ENCODE measurements at places on chromosomes 3 and 15.
A peak's percentile ranks its signal among the peaks of the same experiment; 100 is the strongest.

GRCh38 chr3:16520970-16521881 lies 7.7 kb upstream of the RFTN1 start:
- DNase-seq: no peak

DNA sequence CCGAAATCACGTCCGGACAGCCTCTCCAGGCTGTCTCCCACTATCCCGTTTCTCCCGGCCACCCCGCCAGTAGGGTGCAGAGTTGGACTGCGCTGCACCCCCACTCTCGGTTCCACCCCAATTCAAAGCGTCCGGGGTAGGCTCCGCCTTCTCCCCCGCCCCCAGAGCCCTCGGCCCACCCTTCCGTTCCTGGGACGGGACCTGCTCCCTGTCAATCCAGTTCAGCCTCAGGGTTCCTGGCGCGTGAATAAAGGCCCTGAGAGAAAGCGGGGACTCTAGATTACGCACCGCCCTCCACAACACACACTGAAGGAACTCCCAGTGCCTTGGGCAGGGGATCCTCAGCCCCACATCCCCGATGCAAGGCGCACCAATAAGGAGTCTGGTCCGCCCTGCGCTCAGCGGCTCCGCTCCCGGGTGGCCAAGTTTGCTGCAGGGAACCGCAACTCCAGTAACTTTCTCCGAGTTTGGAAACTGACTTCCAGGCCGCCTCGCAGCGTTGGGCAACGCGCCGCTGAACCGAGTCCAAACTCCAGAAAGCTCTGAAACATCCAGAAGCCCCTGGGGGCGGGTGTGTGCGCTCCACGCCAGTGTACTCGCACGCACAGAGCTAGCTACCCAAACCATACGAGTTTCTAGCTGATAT lies 1.9 kb downstream of the ADAMTS9 start:
- DNase-seq: peak; percentile 89

DNA sequence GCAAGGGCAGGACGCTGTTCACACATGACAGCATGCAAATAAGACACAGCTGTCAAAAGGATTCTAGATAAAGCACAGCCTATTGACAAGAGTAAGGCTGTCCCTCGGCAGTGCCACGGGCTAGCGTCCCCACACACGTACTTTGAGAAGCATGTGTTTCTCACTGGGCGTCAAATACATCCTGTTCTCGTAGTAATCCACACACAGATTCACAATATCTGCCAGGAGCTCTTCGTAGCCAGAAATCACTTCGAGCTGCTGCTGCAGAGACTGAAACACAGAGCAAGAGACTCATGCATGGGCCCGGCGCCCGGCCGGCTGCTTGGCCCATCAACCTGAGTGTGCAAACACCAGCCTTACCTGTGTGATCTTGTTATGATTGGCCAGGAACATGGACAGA lies 41.1 kb downstream of the CYFIP1 start:
- DNase-seq: no peak

DNA sequence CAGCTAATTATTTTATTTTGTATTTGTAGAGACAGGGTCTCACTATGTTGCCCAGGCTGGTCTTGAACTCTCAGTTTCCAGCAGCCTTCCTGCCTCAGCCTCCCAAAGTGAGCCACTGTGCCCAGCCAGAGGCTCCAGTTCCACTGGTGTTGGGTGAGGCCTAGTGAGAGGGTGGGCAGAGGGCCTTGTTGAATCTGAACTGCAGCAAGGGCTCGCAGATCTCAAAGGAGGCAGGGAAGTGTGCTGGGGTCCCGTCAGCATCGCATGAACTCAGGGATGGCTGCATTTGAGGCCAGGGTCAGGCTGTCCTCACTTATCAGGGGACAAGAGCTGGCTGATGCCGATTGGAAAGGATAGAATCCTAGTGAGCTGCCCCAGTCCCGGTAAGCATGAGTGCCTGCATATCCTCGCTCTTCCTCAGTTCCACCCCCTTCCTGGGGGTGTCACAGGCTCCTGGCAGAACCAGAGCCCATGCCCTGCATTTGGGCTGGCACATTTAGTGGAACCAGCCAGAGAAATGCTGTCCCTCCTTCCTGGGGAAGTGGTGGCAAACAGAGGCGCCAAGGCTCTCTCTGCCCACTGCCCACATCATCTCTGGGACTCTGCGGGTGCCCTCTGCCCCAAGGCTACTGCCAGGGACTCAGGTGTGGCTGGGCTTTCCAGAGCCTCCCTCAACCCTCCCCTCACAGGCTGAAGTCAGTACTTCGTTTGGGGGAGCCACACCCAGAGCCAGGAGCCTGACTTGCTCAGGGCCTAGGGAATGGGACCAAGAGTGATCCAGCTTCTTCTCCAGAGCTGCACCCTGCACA lies 24.1 kb downstream of the ALS2CL start:
- no peak for DNase-seq

- DNase-seq: no peak
Observed at GRCh38 chr3:70981231-70981880, 602.2 kb downstream of the FOXP1 start.

DNA sequence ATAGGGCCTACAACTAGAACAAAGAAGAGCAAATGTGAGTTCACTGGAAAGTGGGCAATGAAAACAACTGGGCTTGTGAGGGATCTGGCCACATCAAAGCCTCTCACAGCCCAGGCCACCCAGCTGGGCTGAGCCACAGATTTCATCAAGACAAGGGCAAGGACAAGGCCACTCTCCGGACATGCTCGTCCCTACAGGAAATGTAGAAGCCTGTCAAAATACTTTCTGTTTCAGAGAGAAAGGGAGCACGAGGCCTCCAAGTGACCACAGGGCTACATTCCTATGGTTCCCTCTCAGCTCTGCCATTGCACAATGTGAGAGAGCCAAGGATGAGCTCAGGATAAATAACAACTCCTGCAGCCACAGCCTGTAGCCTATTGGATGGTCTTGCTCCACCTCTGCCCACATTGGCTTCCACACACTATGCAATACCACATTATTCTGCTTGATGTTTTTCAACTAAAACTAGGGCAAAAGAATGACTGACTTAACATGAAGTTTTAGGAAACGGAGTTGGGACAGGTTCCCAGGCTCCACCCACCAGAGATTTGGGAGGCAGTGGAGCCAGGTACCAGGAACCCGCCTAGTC lies 12.1 kb downstream of the TBC1D2B start:
- peak; percentile 96 for DNase-seq

GRCh38 chr15:67145710-67146109 lies 80.3 kb downstream of the SMAD3 start:
- no peak for DNase-seq

GRCh38 chr3:25365636-25366035 lies 62.4 kb upstream of the RARB start:
- DNase-seq: no peak

DNA sequence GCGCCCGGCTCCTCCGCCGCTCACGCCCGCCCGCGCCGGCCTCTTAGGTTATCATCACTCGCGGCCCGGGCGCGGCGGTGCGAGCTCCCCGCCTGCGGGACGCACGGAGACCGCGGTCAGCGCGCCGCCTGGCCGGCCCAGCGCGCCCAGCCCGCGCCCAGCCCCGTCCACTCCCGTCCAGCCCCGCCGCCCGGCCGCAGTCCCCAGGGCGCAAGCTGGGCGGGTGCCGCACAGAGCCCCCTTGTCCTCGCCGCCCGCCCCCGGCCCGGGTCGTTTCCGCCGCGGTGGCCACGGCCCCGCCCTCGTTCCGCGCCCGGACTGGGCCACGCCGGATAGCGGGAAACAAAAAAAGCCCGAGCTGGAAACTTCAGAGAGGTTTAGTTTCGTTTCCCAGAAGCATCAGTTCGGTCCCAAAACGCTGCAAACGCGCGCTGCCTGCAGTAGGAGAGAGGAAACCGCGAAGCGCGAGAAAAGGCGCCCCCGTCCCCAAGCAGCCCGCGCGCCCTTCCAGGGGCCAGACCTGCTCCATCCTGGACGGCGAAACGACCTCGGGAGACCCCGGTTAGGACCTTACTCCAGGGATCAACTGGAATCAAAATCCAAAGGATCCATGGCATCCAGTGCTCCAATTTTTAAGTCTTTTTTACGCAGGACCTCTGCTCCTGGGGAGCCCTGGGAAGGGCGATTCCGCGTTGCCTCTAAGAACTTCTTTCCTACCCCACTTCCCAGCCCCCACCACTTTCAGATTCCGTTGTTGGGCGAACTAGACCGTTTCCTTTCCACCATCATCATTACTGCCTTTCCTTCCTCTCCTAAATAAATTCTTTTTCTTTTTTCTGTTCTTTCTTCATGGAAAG lies at the start of gene ATP10A:
ATP10A (minus strand) TSS at position 217 of the 857 bp plus-strand sequence. CDS start 231 bp downstream, outside the sequence.
- DNase-seq: peak; percentile 62

DNA sequence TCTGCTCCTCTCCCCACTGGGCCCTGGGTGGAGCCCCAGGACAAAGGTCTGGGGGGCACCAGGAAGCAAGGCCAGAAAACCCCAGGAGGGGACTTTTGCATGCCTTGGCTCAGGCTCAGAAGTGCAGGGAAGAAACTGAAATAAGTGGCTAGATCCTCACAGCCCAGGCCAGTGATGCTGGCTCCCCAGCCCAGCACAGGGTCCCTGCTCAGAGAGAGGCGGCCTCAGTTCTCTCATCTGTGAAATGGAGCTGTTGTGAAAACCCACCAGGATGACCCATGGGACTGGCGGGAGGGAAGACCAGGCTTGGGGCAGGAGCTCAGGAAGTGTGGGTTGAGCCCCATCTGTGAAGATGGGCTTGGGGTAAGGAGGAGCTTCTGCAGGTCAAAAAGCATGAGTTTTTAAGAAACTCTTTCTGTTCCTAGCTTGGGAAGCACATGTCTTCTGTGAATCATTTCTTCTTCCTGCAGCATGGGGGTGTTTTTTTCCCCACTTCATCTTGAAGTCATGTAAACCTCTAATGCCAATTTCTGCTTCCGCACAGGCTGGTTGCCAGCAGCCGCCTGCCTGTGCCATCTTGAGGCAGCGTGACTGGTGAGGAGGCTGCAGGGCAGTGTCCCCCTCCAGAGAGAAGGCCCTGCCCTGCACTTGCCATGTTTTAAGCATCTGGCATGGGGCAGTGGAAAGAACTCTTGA lies 118.6 kb downstream of the SMAD6 start:
- peak; percentile 54 for DNase-seq

DNA sequence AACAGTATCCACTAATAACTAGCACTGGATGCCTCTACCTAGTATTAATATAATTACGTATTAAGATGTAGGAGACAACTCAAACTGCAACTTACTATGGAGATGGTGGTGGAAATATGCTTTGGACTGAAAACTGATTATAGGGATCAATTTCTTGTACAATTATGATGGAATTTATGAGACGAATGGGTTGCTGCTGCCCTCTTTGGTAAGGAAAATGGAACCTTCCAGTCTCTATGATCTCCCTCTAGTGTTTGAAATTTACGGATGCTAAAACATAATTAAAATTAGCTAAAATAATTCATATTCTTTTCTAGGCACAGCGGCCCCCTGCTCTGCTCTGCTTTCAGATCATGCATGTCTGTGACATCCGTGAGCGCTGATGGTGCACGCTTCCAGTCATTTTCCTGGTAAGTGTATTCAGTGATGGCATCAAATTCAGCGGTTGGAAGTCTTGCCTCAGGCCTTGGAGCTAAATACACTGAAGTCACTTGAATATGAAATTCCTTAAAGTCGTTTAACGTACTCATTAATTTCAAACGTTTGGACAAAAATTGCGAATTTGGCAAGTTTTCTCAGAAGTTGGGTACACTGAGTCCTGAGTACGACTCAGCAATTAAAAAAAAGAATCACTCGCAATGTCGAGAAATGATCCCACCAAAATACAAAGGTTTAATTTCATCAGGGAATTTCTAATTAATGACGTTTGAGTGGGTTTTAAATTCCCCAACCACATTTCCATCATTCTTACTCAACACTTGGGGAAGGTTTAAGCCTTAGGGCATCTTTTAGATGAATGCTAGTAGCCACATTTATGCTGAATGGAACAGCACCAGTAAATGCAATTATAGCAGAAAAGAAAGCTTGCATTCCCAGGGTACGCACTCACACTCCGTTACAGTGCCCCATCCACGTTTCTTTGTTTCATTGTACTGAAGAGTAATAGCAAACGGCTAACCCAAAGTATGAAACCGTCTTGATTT lies 132.6 kb downstream of the NR2F2 start:
- DNase-seq: no peak

- DNase-seq: no peak
Observed at GRCh38 chr3:101217472-101218245, 102.7 kb downstream of the IMPG2 start.

GRCh38 chr15:69392352-69392751 lies 21.8 kb upstream of the KIF23 start:
- DNase-seq: no peak

DNA sequence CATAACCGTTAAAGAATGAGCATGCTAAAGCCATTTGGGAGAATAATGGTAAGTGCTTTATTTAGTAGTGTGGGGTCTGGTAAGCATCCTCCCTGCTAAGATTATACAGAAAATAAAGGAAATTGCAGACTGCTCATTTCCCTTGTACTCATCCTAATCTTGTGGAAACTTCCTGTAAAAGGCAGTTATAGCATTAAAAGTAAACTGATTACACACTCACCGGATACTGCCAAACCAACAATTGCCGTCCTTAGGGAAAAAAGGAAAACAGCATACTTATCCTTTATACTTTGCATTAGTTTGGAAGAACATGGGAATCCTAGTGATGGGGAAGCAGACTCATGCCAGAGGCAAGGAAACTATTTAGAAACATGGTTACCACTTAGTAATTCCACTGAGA lies 5.3 kb upstream of the SPRED1 start:
- no peak for DNase-seq

DNA sequence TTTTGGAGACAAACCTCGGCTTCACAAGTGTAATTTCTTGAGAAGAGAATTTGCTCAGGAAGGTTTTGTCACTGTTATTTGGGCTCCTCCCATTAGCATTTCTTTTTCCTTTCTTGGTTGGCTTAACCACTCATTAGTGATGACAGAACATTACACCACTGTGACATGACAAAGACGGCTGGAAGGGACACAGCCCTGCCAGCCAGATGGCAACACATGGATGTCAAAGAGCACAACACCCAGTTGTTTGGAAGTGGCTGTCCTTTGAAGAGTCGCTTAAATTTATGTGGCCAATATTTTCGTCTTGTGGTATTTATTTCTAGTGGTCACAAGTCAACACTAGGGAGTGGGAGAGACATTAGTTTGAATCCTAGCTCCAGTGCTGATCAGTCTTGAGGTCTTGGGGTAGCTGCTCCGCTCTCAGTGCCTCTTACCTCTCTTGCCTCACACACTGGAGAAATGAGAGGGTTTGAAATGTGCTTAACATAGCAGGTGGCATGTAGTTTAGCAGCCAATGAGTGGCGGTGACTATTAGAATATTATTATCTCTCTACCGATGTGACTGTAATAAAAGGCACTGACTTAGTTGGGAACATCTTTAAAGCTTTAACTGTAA lies 92.8 kb downstream of the FRMD4B start:
- DNase-seq: no peak

DNA sequence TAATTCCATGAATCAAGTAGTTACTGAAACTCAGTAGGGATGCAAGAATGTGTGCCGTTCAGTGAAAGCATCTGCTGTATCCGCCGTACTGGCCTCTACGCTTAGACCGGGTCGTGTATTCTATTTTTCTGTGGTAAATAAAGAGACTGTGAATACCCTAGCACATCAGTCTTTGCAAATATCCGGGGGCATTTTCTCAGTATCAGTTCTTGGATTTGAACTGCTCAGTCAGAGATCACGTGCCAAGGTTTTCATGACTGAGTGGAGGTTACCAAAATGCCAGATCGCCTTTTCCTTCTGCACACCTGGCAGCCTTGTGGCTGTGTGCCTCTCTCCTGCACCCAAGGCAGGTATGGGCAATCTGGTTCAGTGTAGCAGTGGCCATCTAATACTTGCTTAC lies 377.0 kb downstream of the OCA2 start:
- no peak for DNase-seq

GRCh38 chr3:69451594-69451993 lies 65.7 kb upstream of the FRMD4B start:
- no peak for DNase-seq

- DNase-seq: no peak
Observed at GRCh38 chr15:97085731-97086130, 755.2 kb downstream of the NR2F2 start.

- no peak for DNase-seq
Observed at GRCh38 chr3:142216321-142216720, 9.1 kb downstream of the GK5 start.
